A549 treated with RU486 at 1 μM for 4 hours (cell line): ENCODE measurements at places on chromosomes 3 and 15. TPM values are rescaled to one million over a fixed set of nuclear protein-coding genes. Genes with fewer than 3 reads are reported as not detected.

RTP3 gene
- not detected in 5 replicates for total RNA-seq

RPS17 gene
- total RNA-seq, result 3,969 to 4,458 TPM (median 4,149 TPM) in 5 replicates

ATG3 gene
- 43.5 to 56.0 TPM (median 47.5 TPM) in 5 replicates for total RNA-seq

TRIM71 gene
- 0.02 to 0.04 TPM in 2 of 5 replicates, not detected in the others for total RNA-seq

MRAS gene
- 7.1 to 12.2 TPM (median 8.5 TPM) in 5 replicates for total RNA-seq

CLDN16 gene
- total RNA-seq, result 0.07 to 0.41 TPM in 2 of 5 replicates, not detected in the others

TRAT1 gene
- not detected in 5 replicates for total RNA-seq

BCHE gene
- 0.57 to 1.3 TPM (median 1.2 TPM) in 5 replicates for total RNA-seq

AVEN gene
- 22.9 to 26.1 TPM (median 23.8 TPM) in 5 replicates for total RNA-seq

P4HTM gene
- total RNA-seq, result 12.0 to 20.6 TPM (median 19.5 TPM) in 5 replicates

CCNL1 gene
- 35.5 to 40.8 TPM (median 38.6 TPM) in 5 replicates for total RNA-seq

SAMMSON gene
- not detected in 5 replicates for total RNA-seq

LRRN1 gene
- total RNA-seq, result not detected in 5 replicates

COL6A5 gene
- total RNA-seq, result not detected in 5 replicates

OR5K2 gene
- not detected in 5 replicates for total RNA-seq

AHSG gene
- 0.18 TPM in 1 of 5 replicates, not detected in the others for total RNA-seq

MNS1 gene
- total RNA-seq, result 2.1 to 4.3 TPM (median 3.2 TPM) in 5 replicates

SNTN gene
- total RNA-seq, result not detected in 5 replicates

C3orf85 gene
- total RNA-seq, result not detected in 5 replicates

POLQ gene
- total RNA-seq, result 6.1 to 7.4 TPM (median 6.3 TPM) in 5 replicates

UTS2B gene
- total RNA-seq, result not detected in 5 replicates

CNTN4 gene
- not detected in 5 replicates for total RNA-seq

PARP14 gene
- total RNA-seq, result 7.9 to 12.4 TPM (median 9.1 TPM) in 5 replicates

ROPN1 gene
- total RNA-seq, result not detected in 5 replicates

FAM81A gene
- total RNA-seq, result 12.7 to 15.3 TPM (median 13.4 TPM) in 5 replicates

SLC15A2 gene
- 0.08 to 0.27 TPM (median 0.26 TPM) in 4 of 5 replicates, not detected in the other for total RNA-seq

SPATA12 gene
- total RNA-seq, result 0.46 to 0.66 TPM (median 0.54 TPM) in 5 replicates

HCLS1 gene
- total RNA-seq, result 0.09 to 0.13 TPM in 2 of 5 replicates, not detected in the others

MYRIP gene
- total RNA-seq, result not detected in 5 replicates

LNP1 gene
- 0.66 to 1.2 TPM (median 0.80 TPM) in 5 replicates for total RNA-seq

ARPIN gene
- 8.9 to 12.6 TPM (median 12.2 TPM) in 5 replicates for total RNA-seq

TTC21A gene
- total RNA-seq, result 1.5 to 2.1 TPM (median 1.6 TPM) in 5 replicates

SMCO1 gene
- not detected in 5 replicates for total RNA-seq

PIGZ gene
- 1.0 to 2.2 TPM (median 1.5 TPM) in 5 replicates for total RNA-seq

CISH gene
- total RNA-seq, result 0.48 to 0.90 TPM (median 0.67 TPM) in 5 replicates

CCDC9B gene
- total RNA-seq, result 13.4 to 21.7 TPM (median 17.2 TPM) in 5 replicates

GLDN gene
- 0.09 TPM in 1 of 5 replicates, not detected in the others for total RNA-seq

KCNH8 gene
- not detected in 5 replicates for total RNA-seq

GALNT15 gene
- total RNA-seq, result 0.02 to 0.14 TPM (median 0.07 TPM) in 3 of 5 replicates, not detected in the others

ABI3BP gene
- 1.2 to 2.2 TPM (median 1.6 TPM) in 5 replicates for total RNA-seq

CHST13 gene
- 0.42 to 1.1 TPM (median 0.99 TPM) in 5 replicates for total RNA-seq

CCR3 gene
- not detected in 5 replicates for total RNA-seq
